ENCODE measurements at places on chromosomes 6 and 20.
A peak's percentile ranks its signal among the peaks of the same experiment; 100 is the strongest.

GRCh38 chr20:47350181-47350550 is 6.3 kb downstream of the ZMYND8 start:
- DNase-seq: no peak

- DNase-seq: no peak
Observed at GRCh38 chr6:92376691-92377090, 1042.7 kb downstream of the EPHA7 start.

DNA sequence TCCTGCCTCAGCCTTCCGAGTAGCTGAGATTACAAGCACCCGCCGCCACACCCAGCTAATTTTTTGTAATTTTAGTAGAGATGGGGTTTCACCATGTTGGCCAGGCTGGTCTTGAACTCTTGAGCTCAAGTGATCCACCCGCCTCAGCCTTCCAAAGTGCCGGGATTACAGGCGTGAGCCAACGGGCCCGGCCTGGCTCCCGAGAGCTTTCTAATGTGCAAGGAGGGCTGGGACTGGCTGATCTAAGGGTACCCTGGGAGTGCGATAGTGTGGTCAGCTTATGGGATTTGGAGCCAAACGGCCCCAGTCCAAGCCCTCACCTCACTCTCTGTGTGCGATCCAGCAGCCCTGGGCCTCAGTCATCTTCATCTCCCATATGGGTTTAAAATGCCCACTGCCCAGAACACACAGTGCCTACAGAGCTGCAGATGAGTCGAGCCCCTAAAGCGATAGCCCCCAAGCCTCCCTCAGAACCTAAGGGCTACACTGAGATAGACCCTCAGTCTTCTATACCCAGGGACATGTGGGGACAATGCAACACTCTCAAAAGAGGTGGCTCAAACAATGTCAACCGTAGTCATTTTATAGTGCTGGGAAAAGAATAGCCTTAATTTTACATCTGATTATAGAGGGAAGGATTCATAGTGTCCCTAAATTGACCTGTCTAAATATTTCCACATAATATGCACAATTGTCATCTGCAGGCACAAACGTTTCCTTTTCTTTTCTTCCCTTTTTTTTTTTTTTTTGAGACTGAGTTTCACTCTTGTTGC is 50.1 kb downstream of the SSR1 start:
- DNase-seq: no peak

GRCh38 chr6:150659046-150659763 is 59.5 kb downstream of the PLEKHG1 start:
- DNase-seq: no peak

- DNase-seq: no peak
Observed at GRCh38 chr6:61817716-61818115, 468.3 kb downstream of the KHDRBS2 start.

GRCh38 chr6:143965503-143966171 is 42.4 kb downstream of the PLAGL1 start:
- no peak for DNase-seq

DNA sequence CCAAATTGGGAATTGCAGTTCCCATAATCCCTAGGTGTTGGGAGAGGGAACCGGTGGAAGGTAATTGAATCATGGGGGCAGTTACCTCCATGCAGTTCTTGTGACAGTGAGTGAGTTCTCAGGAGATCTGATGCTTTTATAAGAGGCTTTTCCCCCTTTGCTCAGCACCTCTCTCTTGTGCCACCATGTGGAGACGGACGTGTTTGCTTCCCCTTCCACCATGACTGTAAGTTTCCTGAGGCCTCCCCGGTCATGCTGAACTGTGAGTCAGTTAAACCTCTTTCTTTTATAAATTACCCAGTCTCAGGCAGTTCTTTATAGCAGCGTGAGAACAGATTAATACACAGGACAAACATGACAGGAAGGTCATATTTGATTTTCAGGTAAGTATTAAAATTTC is 25.3 kb upstream of the HECA start:
- no peak for DNase-seq

DNA sequence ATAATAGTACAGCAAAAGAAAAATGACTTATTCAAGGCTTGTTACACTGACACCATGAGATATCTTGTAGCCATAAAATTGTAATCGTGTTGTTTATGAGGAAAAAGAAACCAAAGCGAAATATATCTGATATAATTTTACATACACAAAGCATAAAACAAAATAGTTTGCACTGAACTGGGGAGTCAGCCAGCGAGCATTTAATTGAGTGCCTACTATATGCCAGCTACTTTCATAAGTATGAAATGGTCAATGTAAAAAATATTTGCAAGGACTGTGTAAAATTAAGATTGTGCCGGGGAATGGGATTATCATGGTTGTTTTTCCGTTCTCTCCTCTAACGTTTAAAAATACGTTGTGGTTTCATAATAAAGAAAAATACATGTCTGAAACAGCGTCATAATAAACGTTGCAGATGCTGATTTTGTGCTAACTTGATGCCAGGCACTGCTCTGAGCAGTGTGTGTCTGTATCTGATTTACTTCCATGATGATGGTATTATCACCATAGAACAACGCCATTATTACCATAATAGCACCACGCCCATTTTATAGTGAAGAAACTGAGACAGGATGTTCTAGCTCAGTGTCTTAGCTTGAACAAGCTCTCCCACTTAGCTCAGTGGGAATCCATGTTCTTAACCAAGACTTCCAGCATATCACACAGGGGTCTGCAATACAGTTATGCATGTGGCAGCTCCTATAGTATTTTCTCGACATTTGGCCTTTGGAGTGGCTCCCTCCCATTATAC is 144.6 kb downstream of the BCAS1 start:
- no peak for DNase-seq

DNA sequence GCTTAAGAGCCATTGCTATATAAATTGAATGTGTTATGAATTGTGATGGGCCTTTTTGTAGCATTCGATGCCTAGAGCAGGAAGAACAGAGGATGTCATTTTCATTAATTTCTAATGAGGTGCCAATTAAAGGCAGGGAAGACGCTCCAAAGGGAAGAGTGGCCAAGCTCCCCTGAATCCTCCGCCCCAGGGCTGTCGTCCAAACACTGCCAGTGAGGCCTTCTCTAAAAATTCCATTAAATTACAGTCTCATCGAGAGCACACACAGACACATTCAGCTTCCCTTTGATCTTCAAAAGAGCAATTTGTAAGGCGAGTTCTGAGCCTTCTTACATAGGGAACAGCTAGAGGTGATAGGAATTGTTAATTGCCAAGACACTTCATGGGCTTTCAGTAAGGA is 300.0 kb downstream of the ZFAND3 start:
- no peak for DNase-seq

DNA sequence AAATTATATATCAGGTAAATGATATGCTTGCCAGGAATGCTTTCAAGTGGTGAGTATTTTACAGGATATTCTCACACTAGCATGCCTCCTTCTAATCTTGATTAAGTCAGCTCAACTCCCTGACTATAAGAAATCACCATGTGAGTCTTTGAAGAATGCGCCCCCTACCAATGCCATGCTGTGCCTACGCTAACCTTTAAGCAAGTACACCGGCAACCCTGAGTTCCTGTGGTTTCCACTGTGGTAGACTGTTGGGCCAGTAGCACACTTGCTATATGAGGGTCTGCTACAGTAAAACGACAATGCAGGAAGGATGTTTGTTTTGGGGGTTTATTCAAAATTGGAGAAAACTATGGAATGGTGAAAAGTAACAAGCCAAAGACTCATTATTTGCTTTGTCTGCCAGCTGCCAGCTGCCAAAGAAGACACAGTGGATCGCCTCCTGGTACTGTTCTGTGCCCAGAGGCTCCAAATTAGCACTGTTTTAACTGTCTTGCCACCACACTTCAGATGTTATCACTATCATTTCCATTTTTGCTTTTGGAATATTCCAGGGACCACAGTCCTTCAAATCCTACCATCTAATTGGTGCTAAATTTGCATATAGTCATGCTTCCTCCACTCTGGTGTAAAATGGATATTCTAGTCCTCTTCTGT is 333.5 kb downstream of the RNGTT start:
- DNase-seq: peak; percentile 8

- DNase-seq: no peak
Observed at GRCh38 chr6:37602346-37602745, 95.3 kb downstream of the MDGA1 start.

DNA sequence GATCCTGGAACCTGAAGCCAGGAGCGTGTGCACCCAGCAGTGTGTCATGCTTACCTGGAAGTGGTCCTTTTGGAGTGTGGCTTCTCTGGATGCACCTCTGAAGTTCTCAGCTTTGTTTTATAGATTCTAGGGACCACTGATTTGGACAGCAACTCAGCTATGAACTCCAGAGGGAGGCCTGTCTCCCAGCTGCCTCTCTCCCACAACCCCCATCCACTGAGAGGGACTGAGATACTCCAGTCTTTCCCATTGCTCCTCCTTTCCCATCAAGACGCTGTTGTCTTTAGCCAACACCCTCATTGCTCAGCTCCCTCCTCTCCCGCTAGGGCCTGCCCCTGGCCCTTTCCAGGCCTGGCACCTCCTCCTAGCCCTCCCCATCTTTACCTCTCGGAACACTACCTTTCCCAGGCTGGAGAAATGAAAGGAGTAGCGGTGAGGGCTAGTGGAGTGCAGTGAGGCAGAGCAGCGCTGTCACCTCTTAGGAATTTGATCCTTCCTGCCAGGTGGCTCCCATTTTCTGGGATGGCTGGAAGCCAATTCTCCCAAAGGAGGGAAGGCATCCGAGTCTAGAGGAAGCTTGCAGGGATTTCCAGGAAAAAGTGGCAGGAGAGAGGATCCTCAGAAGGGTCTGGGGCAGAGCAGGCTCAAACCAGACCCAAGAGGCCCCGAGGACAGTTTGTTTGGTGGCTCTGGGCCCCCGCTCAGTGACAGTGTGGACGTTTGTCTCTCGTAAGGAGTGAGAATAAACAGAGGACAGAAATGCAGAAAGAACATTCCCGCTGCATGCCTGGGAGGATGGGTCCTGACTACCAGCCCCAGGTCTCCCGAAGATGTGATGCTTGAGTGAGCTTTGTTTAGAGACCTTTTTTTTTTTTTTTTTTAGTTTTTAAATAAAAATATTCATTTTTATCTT is at the start of gene LRRN4:
Gene LRRN4, minus strand, starts transcription at position 285 of the 913 bp plus-strand sequence. CDS start 1,261 bp downstream, outside the sequence.
- no peak for DNase-seq

GRCh38 chr20:7893014-7893730 is 47.1 kb downstream of the HAO1 start:
- no peak for DNase-seq

- DNase-seq: no peak
Observed at GRCh38 chr6:2111162-2111677, 134.2 kb downstream of the GMDS start.

- DNase-seq: no peak
Observed at GRCh38 chr20:13098720-13099355, 90.1 kb downstream of the SPTLC3 start.

GRCh38 chr6:142550310-142551063 is 248.7 kb downstream of the ADGRG6 start:
- DNase-seq: no peak

DNA sequence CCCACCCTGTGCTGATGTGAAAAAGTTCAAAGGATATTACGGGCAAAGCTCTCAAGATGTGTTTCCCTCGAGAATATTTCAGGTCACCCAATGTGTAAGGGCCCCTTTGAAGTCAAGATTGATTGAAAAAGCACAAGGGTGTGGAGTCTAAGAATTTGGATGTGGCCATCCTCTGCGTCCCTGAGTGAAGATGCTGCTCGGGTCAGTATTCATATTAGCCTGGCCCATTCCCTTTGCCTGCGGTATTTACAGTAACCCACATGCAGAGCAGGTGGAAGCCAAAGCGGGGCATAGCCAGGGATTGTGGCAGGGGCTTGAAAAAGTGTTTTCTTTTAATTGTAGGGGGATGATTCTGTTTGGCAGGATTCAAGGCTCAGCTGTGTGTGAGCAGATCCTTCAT is 211.0 kb downstream of the TSHZ2 start:
- no peak for DNase-seq

DNA sequence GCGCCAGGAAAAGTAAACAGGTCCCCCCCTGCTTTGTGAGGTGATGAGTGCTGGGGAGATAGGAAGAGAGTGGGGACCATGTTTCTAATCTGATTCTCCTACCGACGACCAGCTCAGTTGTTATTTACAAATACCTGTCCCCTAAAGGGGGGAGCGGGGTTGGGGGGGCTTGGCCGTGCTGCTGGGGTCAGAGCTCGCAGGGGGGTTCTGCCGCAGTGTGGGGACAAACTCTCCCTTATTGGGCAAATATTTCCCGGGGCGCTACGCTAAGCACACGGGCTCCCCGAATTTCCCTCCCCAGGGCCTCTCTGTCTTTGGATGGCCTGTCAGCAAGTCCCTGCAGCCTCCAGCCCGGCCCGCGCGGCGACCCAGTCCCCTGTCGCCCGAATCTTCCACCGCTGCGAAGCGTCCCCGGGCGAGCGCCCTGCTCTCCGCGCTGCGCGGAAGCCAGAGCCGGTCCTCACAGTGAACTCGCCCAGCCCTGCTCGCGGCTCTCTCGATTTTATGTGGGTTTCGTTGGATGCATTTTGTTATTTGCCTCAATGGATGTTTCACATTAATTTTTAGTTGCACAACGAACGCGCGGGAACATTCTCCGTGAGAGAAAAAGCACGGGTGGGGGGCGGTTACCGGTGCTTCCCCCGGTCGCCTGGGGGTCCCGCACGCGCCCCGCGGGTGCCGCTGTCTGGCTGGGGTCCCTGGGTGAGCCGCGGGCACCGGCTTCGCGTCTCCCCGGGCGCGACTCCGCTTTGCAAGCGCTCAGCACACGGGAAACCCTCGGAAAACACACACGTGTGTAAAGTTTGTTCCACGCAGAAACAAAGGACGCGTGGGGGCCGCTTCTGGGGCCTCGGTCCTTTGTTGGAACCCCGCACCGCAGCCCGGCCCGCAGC is 1.5 kb upstream of the STX16 start:
- no peak for DNase-seq

DNA sequence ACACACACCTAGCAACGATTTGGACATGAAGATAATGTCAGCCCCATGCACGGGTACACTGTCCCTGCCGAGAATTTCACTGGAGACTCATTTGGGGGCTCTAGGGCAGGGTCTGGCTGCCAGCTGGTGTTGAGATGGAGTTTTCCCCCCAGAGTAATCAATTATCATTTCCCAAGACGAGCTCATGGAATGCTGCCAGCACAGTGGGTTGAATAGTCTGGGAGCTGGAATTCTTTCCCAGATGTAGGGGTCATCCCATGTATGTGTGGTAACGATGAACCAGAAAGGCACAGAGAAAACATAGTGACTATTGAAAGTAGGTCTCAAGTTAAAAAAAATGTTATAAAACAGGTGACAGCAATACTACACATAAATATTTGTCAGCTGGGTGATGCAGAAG is 579.9 kb downstream of the MAFB start:
- no peak for DNase-seq

DNA sequence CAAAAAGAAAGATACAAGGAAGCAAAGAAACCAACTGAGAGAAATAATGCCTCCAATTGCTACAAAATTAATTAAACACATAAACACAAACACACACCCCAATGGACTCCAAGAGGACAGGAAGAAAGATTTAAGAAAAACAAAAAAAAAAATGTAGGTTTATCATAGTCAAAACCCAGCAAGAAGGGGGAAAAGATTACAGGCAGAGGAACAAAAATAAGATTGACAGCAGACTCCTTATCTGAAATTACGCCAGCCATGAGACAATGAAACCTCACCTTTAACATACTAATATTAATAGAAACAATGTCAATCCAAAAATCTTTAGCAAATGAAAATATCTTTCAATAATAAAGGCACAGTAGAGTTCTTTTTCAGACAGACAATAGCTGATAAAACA is 155.8 kb downstream of the RNGTT start:
- no peak for DNase-seq

GRCh38 chr6:54206510-54206909 is 95.3 kb downstream of the MLIP start:
- DNase-seq: no peak
